ENCODE measurements at places on chromosomes 16 and 17. TPM values are rescaled to one million over a fixed set of nuclear protein-coding genes. Genes with fewer than 3 reads are reported as not detected.

PPP1R27 gene
- total RNA-seq: not detected

DNA sequence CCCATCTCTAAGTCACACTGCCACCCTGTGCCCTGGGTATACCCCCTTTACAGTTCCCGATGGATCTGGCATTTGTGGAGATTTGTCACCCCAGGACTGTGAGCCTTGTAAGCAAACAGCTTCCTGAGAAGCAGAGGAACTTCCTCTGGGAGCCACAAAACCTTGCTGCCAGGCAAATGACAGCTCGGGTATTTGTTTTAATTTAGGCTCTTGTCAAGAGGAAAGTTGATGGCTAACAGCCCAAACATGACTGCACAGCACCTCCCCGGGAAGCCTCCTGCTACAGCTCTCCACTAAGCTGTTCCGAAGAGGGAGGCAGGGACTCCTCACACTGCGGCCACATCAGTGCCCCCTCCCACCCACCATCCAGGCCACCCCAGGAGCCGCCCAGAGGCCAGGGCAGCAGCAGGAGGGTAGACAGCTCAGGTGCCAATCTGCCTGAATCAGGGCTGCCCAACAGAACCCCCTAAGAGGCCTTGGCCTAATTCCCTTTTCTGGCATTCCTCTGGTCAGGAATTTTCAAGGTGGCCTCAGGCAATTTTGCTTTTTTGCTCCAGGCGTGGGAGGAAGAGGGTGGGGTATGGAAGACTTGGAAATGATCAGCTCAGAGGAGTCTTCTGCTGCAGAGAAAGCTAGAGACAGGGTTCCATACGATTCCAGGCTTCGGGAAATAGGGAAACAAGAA is 2.6 kb downstream of the ABR start:
- no peaks in the 10 kb centered on the region for H3K27me3 ChIP-seq
- peak; percentile 46 for DNase-seq
- peak overlapping the region; percentile 64 for H3K27ac ChIP-seq
- H3K4me1 ChIP-seq: peaks cover 55% of the 10 kb centered on the region
- H3K36me3 ChIP-seq: no peaks in the 10 kb centered on the region

- H3K36me3 ChIP-seq: no peaks in the 10 kb centered on the region
- no peaks in the 10 kb centered on the region for H3K27me3 ChIP-seq
- H3K4me1 ChIP-seq: peaks cover 53% of the 10 kb centered on the region
- no peak for DNase-seq
- H3K27ac ChIP-seq: peak overlapping the region; percentile 14
Measured at GRCh38 chr17:64202683-64203344, 60.2 kb downstream of the TEX2 start.

DNA sequence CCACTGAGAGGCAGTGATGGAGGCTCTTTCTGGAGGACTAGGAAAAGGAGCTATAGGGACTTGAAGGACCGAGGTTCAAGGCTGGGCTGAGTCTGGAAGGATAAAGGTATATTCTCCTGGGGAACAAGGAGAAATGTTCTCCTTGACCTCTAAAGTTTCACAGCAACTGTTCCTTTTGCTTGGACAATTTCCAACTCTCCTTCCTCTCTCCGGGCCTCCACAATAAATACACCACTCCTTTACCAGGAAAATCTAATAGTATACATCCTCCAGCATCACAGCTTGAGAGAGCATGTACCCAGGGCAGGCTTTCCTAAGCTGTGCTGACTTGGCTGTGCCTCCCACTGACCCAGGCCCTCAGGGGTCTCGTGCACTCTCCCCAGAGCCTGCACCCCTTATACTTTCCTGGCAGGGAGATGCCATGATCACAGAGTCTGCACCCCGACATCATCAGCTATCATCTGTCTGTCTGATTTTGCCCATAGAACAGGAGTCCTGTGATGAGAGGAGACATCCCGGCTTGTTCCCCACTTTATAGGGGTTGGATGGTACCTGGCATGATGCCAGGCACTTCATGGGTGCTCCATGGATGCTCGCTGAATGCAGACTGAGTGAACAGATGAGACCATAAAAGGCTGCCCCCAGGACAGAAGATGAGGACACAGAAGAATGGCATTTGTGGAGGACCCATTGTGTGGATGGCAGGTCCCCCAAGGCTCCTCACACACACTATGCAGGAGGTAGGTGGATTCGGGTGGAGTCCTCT is 582.6 kb upstream of the CDH5 start:
- no peak overlapping the region for H3K4me3 ChIP-seq
- H3K4me1 ChIP-seq: no peaks in the 10 kb centered on the region
- no peaks in the 10 kb centered on the region for H3K27me3 ChIP-seq
- no peaks in the 10 kb centered on the region for H3K36me3 ChIP-seq

DNA sequence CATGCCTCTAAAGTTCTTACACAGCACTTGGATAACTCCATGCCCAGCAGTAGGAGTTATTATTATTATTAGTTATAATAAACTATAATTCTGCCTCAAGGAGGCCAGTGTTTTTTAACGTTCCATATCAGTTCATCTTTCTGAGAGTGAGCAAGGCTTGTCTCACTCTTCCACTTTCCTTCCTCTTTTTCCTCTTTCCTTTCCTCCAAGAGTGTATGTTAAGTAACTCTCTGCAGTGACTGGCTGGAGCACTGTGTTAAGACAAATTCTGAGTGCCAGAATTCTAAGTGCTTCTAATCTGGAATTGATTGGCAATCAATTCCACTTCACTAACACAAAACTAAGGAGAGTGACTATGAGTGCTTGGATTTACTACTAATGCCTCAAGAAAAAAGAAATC is 16.4 kb downstream of the CLEC19A start:
- DNase-seq: no peak
- no peaks in the 10 kb centered on the region for H3K4me1 ChIP-seq
- no peak overlapping the region for H3K27ac ChIP-seq
- no peak overlapping the region for H3K4me3 ChIP-seq
- no peaks in the 10 kb centered on the region for H3K36me3 ChIP-seq
- H3K27me3 ChIP-seq: no peaks in the 10 kb centered on the region

DNA sequence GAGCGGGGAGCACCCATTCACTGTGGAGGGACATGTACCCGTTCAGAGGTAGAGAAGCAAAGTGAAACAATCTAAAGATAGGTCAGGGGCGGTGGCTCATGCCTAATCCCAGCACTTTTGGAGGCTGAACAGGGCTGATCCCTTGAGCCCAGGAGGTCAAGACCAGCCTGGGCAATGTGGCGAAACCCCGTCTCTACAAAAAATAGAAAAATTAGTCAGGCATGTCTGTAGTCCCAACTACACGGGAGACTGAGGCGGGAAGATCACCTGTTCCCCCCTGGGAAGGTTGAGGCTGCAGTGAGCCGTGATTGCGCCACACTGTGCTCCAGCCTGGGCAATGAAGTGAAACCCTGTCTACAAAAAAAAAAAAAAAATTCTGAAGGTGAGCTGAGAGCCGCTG is 21.7 kb downstream of the MYL4 start:
- no peaks in the 10 kb centered on the region for H3K27me3 ChIP-seq
- H3K4me3 ChIP-seq: no peak overlapping the region
- no peak for DNase-seq

PKMYT1 gene
- total RNA-seq: 1.2 TPM

DNA sequence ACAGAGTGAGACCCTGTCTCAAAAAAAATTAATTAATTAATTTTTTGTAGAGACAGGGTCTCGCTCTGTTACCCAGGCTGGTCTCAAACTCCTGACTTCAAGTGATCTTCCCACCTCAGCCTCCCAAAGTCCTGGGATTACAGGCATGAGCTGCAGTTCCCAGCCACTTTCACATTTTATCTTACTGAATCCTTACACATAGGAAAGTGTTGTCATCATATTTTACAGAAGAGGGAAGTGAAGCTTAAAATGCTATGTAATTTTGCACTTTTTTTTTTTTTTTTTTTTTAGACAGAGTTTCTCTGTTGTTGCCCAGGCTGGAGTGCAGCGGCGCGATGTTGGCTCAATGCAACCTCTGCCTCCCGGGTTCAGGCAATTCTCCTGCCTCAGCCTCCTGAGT is 21.1 kb upstream of the ZNF629 start:
- DNase-seq: no peak
- peaks cover 6% of the 10 kb centered on the region for H3K4me1 ChIP-seq
- H3K27me3 ChIP-seq: no peaks in the 10 kb centered on the region
- H3K36me3 ChIP-seq: no peaks in the 10 kb centered on the region

CTRB1 gene
- 3.0 TPM for total RNA-seq
